ENCODE measurements at places on chromosomes 5 and 9.

DNA sequence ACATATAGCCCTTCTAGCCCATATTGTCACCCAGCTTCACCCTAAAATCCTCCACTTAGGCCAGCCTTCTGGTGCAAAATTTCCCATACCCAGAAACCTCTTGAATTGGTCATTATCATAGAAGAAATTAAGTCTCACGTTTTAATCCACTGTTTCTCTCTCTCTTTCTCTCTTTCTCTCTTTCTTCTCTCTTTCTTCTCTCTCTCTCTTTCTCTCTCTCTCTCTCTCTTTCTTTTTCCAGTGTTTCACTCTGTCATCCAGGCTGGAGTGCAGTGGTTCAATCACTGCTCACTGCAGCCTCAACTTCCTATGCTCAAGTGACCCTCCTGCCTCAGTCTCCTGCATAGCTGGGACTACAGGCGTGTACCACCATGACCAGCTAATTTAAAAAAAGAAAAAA lies 363.4 kb downstream of the TMEM167A start:
- DNase-seq = no peak

- no peak for DNase-seq
These were observed 773 bp upstream of the AGGF1 start for GRCh38 chr5:77029376-77029885.

GRCh38 chr5:131570757-131571156 lies 64.3 kb downstream of the RAPGEF6 start:
- no peak for DNase-seq

GRCh38 chr5:176525677-176526076 lies 11.5 kb downstream of the RNF44 start:
- no peak for DNase-seq

- DNase-seq = no peak
These were observed 19.6 kb downstream of the SIL1 start for GRCh38 chr5:139178589-139178917.

DNA sequence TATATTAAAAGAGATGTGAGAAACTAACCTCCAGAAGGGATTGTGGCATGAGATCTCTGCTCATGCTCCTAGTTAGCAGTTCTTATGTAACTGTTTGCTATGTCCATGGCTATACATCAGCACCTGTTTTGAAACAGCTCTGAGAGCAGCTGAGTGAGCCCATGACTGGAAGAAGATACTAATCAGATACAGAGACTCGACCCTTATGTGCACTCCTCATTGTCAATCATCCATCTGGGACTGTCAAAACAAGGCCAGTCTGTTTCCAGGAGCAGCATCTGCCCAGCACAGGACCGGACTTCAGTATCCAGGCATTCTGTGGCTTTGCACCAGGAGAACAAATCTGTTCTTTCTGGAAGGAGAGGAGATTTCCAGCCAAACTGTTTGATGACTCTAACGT lies 77.7 kb downstream of the EFNA5 start:
- DNase-seq = no peak

DNA sequence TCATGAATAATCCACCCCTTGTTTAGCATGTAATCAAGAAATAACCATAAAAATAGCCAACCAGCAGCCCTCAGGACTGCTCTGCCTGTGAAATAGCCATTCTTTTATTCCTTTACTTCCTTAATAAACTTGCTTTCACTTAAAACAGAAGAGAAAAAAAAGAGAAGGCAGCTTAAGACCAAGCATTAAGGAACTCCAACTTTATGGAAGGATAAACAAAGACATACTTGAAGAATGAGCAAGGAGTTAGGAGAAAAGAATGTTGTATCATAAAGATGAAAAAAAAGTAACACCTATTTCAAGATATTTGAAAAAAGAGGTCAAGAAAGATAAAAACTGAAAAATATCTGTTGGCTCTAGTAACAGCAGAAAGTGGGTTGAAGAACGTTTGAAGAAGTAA lies 107.6 kb downstream of the RNF180 start:
- no peak for DNase-seq

DNA sequence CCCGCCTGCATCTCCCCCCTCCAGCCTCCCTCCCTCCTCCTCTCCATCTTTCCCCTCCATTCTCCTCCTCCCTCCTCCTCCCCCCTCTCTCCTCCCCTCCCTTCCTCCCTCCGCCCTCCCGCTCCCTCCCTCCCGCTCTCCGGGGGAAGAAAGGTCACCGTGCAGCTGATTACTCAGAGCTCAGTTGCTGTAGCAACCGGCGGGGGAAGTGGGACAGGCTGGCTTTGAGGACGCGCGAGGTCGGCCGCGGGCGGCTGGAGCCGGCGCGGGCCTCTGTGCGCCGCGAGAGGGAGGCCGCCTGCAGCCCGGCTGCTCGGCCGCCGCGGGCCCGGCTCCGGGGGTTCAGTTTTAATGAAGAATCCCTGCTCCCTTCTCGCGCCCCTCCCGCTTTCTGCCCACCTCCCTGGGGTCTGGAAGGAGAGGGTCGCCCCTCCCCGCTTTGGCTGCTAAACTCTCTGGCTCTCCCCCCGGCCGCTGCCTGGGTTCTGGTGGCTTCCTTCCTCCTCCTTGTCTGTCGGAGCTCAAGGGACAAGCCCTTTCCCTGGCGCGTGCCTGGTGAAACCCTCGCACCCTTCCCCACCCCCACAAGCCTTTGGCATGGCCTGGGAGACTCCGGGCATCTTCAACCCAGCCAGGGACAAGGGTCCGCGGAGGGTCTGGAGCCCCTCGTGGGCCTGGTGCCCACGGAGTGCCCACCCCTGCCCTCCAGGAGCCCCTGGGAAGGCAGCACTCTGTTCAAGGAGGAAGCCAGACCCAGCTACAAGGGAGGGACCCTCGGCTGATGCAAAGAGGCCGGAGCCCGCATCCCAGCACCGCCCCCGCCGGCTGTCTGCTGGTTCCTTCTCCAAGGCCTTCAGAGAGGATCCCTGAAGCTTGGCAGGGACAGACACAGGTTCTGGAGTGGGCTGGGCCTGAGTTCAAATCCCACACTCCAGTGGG lies 160.3 kb downstream of the C9orf50 start:
- DNase-seq = peak; percentile 98

DNA sequence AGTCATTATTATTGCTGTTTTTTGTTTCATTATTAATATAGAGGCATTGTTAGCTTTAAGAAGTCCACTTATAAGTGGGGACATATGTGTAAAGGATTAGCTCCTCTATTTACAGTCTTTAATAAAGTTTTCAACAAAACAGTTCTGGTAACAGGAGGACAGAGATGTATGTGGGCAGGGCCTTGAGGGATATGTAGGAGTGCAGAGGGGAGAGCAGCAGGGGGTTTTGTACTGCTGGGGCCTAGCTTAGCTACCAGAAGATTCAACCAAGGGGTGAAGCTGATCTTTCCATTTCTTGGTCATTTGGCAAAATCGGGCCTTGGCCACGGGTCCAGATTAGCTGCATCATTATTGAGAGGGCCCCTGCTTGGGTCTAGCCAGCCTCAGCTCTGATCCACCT lies 89.9 kb downstream of the PPARGC1B start:
- no peak for DNase-seq

DNA sequence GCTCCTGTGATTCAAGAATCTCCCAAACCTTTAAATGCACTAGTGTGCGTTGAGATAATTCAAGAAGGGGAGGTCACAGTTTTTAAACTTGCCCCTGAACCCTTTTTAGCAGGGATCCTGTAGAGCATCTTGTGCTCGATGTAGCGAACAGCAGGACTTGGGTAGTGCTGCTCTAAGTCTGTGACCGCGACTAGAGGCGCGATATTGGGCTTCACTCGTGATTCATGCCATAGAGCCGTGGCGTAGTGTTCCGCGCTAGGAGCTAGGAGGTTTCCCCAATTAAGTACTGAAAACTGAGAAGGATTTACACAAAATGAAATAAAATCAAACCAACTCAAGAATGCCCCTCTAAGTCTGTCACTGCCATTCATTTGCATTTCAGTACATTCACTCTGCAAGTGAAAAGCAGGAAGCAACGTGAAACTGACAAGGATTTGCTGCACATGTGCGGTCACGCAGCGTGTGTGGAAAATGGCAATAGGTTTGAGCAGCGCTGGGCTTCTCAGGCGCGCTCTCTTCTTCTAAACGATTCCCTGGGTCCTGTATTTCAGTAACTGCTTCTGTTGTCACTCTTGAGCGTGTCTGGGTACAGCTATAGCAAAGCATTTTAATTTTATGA lies 1135.9 kb upstream of the WWC1 start:
- no peak for DNase-seq

GRCh38 chr5:161201558-161201957 lies 345.0 kb downstream of the GABRB2 start:
- no peak for DNase-seq

DNA sequence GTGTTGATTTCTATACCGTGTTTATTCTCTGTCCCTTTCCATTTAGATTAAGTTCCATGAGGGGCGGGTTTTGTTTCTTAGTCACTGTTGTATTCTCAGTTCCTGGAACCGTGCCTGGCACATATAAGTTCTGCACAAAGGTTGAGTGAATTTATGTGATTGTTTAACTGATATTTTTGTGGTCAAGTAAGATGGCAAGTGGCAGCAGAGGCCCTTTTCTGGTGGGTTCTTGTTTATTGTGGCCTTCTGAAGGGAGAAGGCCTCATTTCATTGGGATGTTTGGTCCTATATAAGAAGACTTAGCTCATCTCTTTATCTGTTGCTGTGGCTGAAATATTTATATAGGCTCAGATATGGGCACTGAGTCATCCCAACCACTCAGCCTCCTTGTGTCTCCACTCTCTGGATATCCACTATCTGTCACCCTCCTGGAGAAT lies 262.5 kb downstream of the PSAT1 start:
- no peak for DNase-seq

GRCh38 chr9:96008502-96009222 lies 133.2 kb downstream of the ERCC6L2 start:
- DNase-seq = no peak

DNA sequence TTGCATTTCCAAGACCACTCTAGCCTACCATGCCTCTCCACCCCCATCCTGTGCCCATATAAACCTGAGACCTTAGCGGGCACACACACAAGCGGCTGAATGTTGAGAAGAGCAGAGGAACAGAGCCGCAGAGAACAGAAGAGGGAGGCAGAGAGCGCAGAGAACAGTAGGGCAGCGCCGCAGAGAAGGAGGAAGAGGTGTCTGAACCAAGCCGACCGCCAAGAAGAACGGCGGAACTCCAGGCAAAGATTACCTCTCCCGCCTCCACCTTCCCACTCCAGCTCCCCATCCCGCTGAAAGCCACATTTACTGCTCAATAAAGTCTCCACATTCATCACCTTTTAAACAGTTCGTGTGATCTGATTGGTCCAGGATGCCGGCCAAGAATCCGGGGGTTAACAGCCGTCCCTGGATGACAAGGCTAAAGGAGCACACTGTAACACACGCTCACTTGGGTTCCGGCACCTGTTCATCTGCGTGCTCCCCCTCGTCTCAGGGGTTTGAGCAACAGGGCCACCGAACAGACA lies 33.2 kb downstream of the GRIN3A start:
- DNase-seq = no peak

- no peak for DNase-seq
These were observed 460.8 kb upstream of the SMARCA2 start for GRCh38 chr9:1554081-1555035.

DNA sequence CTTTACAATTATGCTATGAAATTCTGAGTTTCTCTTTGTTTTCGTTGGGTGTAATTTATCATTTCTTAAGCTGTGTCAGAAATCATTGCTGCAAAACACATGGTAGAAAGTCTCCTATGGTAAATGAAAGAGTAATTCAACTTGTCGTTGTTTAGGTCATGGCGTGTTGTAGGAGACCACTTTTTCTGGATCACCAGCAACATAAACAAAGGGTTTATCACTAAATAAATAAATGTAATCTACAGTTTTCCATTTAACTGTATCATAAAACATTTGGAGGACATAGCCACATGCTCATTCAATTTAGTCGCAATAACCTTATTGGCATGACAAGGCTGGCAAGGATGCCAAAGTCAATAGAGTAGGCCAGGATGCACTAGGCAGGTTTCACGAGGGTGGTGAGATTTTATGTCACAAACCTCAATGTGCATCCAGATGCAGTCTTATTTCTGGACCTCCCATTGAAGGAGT lies 154.4 kb upstream of the ERCC6L2 start:
- DNase-seq = no peak

DNA sequence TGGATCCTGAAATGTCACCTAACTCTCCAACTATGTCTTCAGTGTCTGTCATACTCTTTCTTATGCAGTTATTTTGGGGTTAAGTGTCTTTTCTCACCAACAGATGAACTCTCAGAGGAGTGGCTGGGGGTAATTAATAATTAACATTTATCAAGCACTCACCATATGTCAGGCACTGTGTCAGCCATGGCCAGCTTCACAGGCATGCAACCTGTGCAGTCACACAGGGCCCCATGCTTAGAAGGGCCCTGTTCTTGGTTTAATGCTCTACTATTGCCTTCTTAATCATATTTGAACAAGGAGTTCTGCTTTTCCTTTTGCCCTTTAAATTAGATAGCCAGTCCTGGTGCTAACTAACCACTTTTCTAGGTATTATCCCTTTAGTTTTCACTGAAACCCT lies 3.4 kb upstream of the GRPEL2 start:
- no peak for DNase-seq

DNA sequence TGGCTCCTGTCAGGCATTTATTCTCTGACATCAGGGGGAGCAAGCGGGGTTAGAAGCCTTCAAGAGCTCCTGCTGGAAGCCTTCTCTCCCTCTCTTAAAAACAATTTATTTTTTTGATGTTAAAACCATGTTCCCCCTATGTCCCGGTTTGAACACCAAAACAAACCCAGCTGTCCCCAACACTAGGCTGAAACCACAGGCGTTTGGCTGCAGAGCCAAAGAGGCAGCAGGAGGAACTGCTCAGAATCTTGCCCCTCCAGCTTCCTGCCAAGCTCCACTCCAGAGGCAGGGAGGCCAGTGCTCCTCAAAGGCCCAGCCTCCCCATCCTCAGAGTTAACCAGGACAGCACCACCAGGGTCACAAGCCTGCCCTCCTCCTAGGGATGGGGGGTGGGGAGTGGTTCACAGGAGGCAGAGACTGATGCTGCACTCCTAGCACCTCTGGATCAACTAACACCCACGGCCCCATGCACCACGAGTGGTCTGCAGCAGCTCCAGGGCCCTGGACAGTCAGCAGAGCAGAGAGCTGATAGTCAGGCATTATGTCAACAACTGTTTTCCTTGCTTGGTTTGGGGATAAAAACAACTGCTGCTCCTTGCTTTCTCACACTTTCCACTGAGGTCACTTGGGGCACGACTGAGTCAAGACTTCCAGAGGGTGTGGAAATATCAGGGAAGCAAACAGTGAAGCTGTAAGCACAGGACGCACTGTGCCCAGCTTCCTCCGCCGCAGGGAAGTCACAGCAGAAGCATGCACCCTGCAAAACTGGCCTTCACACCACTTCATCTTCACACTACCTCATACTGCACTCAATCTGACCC lies 96.5 kb upstream of the ADRA1B start:
- DNase-seq = no peak

Measured in osteocyte (in vitro differentiated cells).